ENCODE measurements at places on chromosomes 1 and 21. TPM values are rescaled to one million over a fixed set of nuclear protein-coding genes. Genes with fewer than 3 reads are reported as not detected.

IFI44L gene
- total RNA-seq = 0.18 TPM

GRCh38 chr1:10965546-10966226 is 46.8 kb upstream of the TARDBP start:
- no peaks in the 10 kb centered on the region for H3K36me3 ChIP-seq
- peaks cover 89% of the 10 kb centered on the region for H3K27me3 ChIP-seq
- H3K4me3 ChIP-seq = no peak overlapping the region
- peaks cover 8% of the 10 kb centered on the region for H3K4me1 ChIP-seq
- no peak overlapping the region for H3K27ac ChIP-seq

SPTA1 gene
- total RNA-seq = 45.9 TPM

DNA sequence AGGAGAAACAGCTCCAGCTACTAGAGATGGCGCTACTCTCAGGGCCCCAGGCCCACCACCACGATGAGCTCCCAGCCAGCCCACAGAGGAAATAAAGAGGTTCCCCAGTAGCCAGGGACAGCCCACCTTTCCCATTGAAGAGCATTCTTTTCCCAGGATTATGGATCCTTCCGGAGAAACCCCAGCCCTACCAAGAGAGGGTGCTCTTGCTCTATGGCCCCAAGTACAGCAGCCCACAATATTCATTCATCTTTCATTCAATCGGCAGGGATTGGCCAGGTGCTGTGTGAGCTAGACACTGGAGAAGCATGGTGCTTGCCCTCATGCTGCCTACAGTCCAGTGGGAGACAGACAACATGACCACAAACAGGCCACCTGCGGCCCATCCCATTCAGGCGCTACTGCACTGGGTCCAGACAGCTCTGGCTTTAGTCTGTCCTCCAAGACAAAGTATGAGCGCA is 29.9 kb downstream of the PMVK start:
- no peaks in the 10 kb centered on the region for H3K4me1 ChIP-seq
- no peak overlapping the region for H3K27ac ChIP-seq
- DNase-seq = no peak
- no peaks in the 10 kb centered on the region for H3K36me3 ChIP-seq
- no peaks in the 10 kb centered on the region for H3K27me3 ChIP-seq

RNF115 gene
- total RNA-seq = 9.5 TPM

DDAH1 gene
- total RNA-seq = 0.24 TPM

GRCh38 chr1:159913451-159914192 is 11.7 kb downstream of the TAGLN2 start:
- H3K4me1 ChIP-seq = peaks cover 17% of the 10 kb centered on the region
- no peak overlapping the region for H3K27ac ChIP-seq
- no peaks in the 10 kb centered on the region for H3K27me3 ChIP-seq
- peaks cover 26% of the 10 kb centered on the region for H3K36me3 ChIP-seq
- H3K4me3 ChIP-seq = no peak overlapping the region
